ENCODE measurements at places on chromosomes 4 and X.

DNA sequence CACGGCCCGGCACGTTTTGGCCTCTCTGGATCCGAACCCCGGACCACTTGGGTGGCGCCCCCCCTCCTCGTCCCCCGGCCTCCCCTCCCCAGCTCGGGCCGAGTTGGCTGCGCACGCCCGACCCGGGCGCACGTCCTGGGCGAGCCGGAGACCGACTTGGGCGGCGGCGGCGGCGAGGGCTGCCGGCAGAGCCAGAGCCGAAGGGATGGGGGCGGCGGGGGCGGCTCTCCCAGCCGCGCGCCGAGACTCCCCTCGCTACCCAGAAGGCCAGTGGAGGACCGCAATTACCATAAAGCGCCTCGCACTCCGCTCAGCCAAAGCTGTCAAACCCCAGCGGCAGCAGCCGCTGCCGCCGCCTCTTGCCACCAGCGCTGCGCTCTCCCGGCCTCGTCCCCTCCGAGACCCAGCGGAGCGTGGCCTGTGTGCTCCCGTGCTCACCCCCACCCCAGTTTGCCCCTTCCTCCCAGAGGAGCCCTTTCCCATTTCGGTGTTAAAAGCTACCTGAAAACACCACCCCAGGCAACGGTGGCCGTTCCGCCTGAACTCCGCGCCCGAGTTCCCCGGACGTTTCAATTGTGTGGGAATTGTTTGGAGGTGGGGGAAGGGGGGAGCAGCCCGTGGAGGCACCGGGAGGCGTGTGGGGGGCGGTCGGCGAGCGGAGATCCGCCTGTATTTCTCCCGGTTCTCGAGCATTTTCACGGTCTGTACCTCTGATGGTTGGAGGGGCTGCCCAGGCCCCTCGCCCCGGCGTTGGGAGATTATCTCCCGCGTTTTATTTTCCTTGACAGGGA is 701 bp upstream of the BCOR start:
- no peak for DNase-seq

DNA sequence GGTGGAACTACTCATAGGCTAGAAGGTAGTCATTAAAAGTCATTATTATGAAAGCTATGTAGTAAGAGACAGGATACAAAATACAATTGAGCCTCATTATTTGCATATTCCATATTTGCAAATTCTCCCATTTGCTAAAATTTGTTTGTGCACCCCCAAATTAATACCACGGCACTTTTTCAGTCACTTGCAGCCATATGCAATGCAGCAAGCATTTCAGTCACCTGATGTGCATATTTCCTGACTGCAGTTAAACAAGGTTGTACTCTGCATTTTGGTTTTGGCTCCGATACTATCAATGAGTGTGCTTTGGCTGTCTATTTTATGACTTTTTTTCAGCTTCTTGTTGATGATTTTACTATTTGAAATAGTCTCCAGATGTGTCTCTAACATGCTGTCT is 62.9 kb downstream of the ZNF330 start:
- DNase-seq, result peak; percentile 16

GRCh38 chrX:47145395-47146120 is 537 bp downstream of the RBM10 start:
- no peak for DNase-seq

DNA sequence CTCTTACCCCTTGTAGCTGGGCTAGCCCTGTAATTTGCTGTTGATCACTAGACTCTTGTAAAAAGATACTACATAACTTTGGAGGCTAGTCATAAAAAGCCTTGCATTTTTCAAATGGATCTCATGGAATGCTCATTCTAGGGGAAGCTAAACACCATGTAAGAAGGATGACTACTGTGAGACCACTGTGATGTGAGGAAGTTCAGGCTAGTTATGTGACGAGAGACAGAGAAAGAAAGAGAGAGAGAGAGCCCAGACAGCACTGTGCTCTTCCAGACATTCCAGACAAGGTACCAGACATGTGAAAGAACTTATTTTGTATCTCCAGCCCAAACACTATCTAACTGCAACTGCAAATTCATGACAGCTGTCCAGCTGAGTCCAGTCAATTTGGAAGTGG is 404.6 kb upstream of the PITX2 start:
- DNase-seq, result peak; percentile 70

DNA sequence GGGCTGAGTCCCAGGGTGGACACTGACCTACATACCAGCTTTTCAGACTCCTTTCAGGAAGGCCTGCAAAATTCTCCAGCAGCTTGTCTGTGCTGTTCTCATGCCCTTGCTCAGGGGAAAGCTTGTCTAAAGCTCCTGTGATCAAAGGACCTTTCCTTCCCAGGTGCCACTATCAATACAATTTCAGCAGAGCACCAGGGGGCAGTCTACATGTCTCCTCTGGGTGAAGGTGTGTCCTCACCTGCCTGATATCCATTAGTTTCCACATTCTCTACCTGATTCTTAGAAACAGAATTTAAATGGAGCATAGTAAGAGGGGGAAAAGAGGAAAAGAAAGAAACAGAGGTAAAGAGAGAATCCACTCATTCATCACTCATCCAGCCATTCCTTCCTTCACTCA is 114.2 kb downstream of the PPARGC1A start:
- DNase-seq, result no peak

- no peak for DNase-seq
These were observed 48.3 kb upstream of the MAB21L2 start for GRCh38 chr4:150533673-150534072.

GRCh38 chr4:108560616-108561015 is 59.8 kb upstream of the RPL34 start:
- no peak for DNase-seq

DNA sequence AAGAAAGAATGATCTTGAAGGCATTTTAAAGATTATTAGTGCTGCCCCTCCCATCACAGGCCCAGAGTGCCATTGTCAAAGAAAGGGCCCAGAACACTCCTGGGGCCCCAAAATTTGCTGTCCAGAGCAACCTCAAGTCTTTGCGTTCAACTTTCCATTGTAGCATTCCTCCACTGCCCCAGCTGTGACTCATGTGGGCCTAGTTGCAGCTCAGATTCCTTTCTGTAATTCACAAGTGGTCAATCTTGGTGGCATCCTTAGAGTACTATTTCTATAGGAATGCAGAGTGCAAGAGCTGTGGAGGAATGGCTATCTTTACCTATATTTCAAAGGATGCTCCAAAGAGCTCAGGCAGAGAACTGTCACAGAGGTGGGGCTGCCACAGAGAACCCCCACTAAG is 1500.8 kb upstream of the IGFBP7 start:
- no peak for DNase-seq

GRCh38 chr4:96473246-96473645 is 633.4 kb downstream of the PDHA2 start:
- DNase-seq, result no peak

DNA sequence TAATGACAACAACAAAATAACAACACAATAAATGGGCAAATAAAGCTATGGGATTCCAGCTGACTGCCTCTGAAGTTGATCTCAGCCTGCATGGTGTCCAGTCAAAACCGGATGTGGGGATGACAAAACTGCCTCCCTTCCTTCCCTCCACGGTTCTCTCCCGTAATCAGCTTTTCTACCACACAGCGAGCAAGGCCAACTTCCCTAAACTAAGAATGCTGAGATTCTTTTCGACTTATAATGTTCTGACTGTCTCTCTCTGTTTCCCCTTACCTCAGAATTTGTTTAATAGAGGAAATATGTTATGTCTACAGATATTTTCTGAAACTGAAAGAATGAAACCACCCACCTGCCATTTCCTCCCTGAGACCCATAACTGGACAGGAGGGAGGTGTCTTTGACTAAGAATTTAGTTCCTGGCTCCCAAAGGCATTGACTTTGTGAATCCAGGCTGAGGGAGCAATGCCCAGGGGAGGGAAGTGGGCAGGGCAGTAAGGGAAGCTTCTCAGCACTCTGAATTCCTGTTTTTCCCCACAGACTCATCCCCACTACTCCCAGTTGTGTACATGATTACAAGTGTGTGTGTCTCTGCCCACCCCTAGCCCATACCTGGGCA is 1.0 kb upstream of the TLR1 start:
- no peak for DNase-seq

DNA sequence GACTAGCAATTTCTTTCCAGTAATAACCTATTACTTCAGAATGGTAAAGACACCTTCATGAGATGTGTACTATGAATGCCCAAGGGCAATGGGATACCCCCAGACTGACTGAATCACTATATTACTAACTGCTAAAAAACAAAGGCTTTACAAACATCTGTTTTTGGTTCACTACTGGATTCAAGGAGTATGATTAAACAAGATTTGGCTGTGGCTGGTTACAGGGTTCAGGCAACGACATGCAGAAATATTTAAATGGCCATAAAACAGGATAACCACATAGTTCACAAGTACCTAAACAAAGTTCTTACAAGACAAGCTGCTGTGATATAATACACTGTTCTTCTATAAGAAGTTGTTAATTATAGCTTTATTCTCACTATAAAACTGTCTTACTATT is 128.2 kb downstream of the FRYL start:
- peak; percentile 55 for DNase-seq

DNA sequence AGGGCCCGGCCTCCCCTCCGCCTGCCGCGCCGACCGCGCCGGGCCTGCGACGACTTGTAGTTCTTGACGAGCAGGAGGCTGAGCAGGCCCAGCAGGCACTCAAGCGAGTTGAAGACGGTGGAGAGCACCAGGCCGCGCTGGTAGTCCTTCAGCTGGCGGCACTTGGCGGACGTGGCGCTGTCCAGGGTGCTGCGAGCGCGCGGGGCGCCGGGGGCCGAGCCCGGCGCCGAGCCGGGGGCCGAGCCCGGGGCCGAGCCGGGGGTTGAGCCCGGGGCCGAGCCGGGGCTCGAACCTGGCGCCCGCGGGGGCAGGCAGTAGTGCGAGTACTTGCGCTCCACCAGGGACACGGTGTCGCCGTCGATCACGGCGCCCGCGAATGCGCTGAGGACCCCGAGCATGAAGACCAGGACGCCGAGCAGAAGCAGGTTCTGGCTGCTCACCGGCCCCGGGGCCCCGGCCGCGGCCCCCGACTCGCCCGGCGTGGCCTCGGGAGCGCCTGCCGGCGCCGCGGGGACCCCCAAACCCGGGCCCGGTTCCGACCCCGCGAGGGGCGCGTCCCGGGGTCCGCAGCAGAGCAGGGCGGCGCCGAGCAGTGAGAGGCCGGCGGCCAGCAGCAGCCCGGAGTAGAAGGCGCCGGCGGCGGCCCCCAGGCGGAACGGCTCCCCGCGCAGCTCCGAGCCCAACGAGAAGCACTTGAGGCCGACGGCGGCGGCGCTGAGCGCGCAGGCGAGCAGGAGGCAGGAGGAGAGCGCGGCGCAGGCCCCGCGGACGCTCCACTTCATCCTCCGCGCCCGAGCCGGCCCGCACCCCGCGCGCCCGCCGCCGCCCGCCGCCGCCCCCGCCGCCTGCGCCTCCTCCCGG is 584 bp downstream of the TMEM271 start:
- DNase-seq, result peak; percentile 6

- no peak for DNase-seq
These were observed 33.5 kb upstream of the ASMTL start for GRCh38 chrX:1486177-1486576.

DNA sequence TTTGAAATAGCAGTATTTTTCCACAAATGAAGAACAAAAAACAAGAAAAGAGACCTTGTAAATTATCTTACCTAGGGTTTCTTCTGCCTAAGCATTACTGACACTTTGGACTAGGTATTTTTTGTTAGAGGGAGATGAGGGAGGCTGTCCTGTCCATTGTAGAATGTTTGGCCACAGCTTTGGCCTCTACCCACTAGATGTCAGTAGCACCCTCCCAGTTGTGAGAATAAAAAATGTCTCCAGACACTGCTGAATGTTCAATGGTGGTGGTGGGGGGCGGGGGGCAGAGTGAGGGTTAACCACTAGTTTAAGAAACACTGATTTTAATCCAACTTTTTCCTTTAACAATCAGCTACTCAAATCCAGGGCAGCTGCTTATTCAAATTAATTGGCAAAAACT is 25.8 kb downstream of the OTUD4 start:
- DNase-seq, result no peak

- DNase-seq, result no peak
These were observed 1.8 kb downstream of the CENPU start for GRCh38 chr4:184732126-184732525.

DNA sequence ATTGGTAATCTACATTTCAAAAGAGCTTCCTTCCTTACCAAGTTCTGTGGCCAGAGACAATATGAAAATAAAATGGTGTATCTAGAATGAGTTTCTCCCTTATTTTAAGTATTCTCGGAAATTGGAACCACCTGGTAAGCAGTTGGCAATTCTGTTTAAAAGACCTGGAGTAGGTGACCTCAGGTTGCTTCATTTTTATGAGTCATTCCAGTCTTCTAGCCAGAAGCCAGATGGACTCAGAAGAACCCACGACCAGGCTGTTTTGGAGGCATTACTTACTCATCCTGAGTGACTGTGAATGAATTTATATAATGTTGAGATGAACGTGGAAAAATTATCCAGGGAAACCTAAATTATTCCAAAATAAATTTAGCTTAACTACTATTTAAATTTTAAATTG is 9.1 kb downstream of the BMPR1B start:
- peak; percentile 34 for DNase-seq

DNA sequence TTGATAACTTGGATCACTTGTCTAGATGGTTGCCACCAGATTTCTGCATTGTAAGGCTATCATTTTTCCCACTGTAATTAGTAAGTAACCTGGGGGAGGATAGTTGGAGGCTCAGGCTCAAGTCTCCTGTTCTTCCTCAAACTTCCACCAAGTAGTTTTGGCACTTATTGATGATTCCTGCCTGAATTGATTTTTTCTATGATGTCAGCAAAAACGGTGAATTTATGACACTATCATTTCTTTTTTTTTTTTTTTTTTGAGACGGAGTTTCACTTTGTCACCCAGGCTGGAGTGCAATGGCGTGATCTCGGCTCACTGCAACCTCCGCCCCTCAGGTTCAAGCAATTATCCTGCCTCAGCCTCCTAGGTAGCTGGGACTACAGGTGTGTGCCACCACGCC is 12.4 kb downstream of the TMSB4X start:
- DNase-seq, result no peak

GRCh38 chr4:118817178-118817930 is 18.6 kb downstream of the SEC24D start:
- no peak for DNase-seq

DNA sequence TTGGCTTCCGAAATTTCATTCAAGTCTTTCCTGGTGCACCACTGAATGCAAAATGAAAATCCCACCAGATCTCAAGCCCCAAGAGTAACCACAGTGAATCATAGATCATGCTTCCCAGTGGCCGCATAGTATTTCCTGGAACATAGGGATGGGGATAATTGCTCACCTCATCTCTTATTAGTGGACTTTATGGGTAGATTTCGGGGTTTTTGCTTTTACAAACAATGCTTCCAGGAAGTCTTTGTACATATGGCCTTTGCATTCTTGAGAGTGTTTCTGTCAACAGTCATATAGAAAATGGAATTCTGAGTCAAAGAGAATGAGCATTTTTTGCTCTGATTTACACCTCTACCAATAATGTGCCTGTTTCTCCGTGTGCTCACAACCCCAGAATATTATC is 53.4 kb downstream of the PPEF2 start:
- no peak for DNase-seq

Data from GM04504 (cell line).